ENCODE measurements at places on chromosomes 2 and 18. TPM values are rescaled to one million over a fixed set of nuclear protein-coding genes. Genes with fewer than 3 reads are reported as not detected.

Gene CRYGD
- polyA plus RNA-seq: 0.52 TPM

Gene DSG1
- 0.19 TPM for polyA plus RNA-seq

Gene HOXD3
- 3.9 TPM for polyA plus RNA-seq

Gene ACMSD
- 0.34 TPM for polyA plus RNA-seq

Gene FBXO48
- polyA plus RNA-seq: 2.5 TPM

Gene FBXO36
- polyA plus RNA-seq: 2.6 TPM

Gene FMNL2
- polyA plus RNA-seq: 35.3 TPM

Gene CCDC68
- polyA plus RNA-seq: 46.3 TPM

Gene HNRNPLL
- polyA plus RNA-seq: 42.2 TPM

Gene SYT4
- 9.7 TPM for polyA plus RNA-seq

Gene VIL1
- polyA plus RNA-seq: 498 TPM

Gene SULT1C4
- polyA plus RNA-seq: 18.0 TPM

Gene NGEF
- polyA plus RNA-seq: 22.9 TPM

Gene PPP1R1C
- 3.3 TPM for polyA plus RNA-seq

Gene NRBP1
- 89.0 TPM for polyA plus RNA-seq

Gene TSHZ1
- 34.7 TPM for polyA plus RNA-seq

Gene NPPC
- polyA plus RNA-seq: 0.87 TPM

Gene ACTG2
- 913 TPM for polyA plus RNA-seq

Gene LOXL3
- polyA plus RNA-seq: 3.6 TPM

Gene SOX11
- 3.1 TPM for polyA plus RNA-seq

Gene LOXHD1
- 0.49 TPM for polyA plus RNA-seq

Gene SLC19A3
- polyA plus RNA-seq: 80.8 TPM
